ENCODE measurements at places on chromosomes 1 and 21. TPM values are rescaled to one million over a fixed set of nuclear protein-coding genes. Genes with fewer than 3 reads are reported as not detected.

- no peaks in the 10 kb centered on the region for H3K36me3 ChIP-seq
- H3K4me3 ChIP-seq, result peak overlapping the region; percentile 53
Observed at GRCh38 chr21:14273736-14274538, 58.0 kb downstream of the RBM11 start.

DNA sequence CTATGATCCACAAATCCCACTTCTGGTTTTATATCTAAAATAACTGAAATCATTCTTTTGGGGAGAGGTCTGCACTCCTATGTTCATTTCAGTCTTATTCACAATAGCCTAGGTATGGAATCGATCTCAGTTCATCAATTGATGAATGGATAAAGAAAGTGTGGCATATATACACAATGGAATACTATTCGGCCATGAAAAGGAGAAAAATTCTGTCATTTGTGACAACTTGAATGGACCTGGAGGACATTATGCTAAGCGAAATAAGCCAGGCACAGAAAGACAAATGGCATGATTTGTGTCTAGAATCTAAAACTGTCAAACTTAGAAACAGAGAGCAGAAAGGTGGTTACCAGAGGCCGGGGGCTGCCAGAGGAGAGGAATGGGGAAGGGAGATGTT, 5.4 kb upstream of the KRTAP10-8 start:
- peaks cover 5% of the 10 kb centered on the region for H3K36me3 ChIP-seq
- no peaks in the 10 kb centered on the region for H3K4me1 ChIP-seq
- peaks cover 6% of the 10 kb centered on the region for H3K27me3 ChIP-seq
- no peak overlapping the region for H3K27ac ChIP-seq
- no peak for DNase-seq
- no peak overlapping the region for H3K4me3 ChIP-seq

DNA sequence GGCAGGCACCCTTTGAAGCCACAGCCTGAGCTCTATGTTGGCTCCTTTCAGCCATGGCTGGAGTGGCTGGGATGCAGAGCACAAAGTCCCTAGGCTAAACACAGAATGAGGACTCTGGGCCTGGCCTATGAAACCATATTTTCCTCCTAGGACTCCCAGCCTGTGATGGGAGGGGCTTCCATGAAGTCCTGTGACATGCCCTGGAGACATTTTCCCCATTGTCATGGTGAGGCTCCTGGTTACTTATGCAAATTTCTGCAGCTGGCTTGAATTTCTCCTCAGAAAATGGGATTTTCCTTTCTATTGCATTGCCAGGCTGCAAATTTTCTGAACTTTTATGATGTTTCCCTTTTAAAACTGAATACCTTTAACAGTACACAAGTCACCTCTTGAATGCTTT, 61.3 kb downstream of the VCAM1 start:
- no peak for DNase-seq
- no peak overlapping the region for H3K27ac ChIP-seq
- no peaks in the 10 kb centered on the region for H3K4me1 ChIP-seq
- H3K36me3 ChIP-seq, result peaks cover 5% of the 10 kb centered on the region
- H3K4me3 ChIP-seq, result no peak overlapping the region
- H3K27me3 ChIP-seq, result peaks cover 3% of the 10 kb centered on the region

- H3K4me3 ChIP-seq, result no peak overlapping the region
- peaks cover 14% of the 10 kb centered on the region for H3K27me3 ChIP-seq
- H3K27ac ChIP-seq, result peak overlapping the region; percentile 72
- peaks cover 4% of the 10 kb centered on the region for H3K36me3 ChIP-seq
- no peak for DNase-seq
Observed at GRCh38 chr1:157117527-157118057, 18.0 kb upstream of the ETV3L start.

GRCh38 chr1:30418061-30418938, 305.1 kb downstream of the MATN1 start:
- no peak overlapping the region for H3K4me3 ChIP-seq
- H3K4me1 ChIP-seq, result no peaks in the 10 kb centered on the region
- peaks cover 2% of the 10 kb centered on the region for H3K27me3 ChIP-seq
- H3K36me3 ChIP-seq, result no peaks in the 10 kb centered on the region
- no peak for DNase-seq

DNA sequence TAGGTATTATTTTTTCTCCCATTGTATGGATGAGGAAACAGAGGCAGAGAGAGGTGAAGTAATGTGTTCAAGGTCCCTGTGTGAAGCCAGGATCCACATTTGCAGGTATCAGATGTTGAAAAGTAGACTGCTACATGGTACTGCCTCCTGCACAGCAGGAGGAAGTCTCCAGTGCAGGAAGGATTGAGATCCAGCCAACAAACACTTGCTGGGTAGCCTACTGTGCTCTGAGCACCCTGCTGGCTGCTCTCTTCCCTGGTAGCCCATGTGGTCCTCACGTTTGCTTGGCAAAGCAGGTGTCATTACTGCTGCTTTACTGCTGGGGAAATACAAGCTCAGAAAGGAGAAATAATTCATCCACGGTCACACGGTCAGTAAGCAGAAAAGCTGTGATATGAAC, 21.3 kb upstream of the GRIK3 start:
- no peak overlapping the region for H3K4me3 ChIP-seq
- peaks cover 2% of the 10 kb centered on the region for H3K27me3 ChIP-seq
- no peaks in the 10 kb centered on the region for H3K36me3 ChIP-seq
- no peaks in the 10 kb centered on the region for H3K4me1 ChIP-seq
- DNase-seq, result no peak

DNA sequence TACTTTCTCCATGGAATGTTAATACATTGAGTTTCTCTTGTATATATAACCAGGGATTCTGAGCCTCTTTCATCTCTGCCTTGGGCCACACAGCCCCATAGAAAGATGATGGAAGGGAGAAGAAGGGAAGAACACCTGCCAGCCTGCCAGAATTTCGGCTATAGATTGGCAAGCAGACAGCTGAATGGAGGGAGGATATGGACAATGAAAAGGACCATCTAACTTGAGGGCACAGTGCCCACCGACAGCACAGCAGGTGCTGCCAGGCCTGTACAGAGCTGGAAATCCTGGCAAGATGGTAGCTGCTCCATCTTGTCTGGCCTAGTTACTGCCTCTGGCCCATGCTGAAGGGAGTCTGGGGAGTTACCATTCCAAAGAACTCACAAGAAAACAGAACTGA, 244.3 kb downstream of the FGGY start:
- no peak for DNase-seq
- H3K36me3 ChIP-seq, result no peaks in the 10 kb centered on the region
- H3K27me3 ChIP-seq, result no peaks in the 10 kb centered on the region
- no peak overlapping the region for H3K4me3 ChIP-seq
- H3K4me1 ChIP-seq, result peaks cover 8% of the 10 kb centered on the region

DNA sequence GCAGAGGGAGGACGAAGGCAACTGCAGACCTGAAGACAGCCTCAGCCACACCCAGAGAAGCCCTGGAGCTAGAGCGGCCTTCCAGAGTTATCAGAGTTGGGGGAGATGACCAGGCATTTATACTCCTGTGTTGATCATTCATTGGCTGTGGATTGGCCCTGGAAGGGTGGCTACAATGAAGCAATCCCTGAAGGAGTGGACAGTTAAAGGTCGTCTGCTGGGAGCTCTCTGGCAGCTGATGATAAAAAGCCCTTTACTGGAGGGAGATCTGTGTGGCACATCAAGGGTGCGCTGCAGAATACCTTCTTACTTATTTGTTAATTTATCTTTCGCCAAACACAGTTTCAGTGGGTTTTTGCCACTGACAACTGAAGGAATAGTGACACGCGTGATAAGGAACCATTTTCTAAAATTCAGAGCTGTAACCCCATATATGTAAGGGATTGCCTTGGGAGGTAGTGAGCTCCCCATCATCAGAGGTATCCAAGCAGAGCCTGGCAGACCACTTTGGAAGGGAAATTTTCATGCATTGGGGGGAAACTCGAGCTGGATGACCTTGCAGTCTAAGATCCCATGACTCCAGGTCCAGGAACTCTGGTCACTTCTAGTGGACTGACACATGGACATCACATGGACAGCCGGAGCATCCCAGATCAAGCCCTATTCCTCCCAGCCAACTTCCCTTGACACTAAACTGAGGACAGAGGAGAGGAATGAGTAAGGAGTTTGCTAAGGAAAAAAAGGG, 126.4 kb upstream of the GADD45A start:
- H3K36me3 ChIP-seq, result no peaks in the 10 kb centered on the region
- H3K4me1 ChIP-seq, result peaks cover 3% of the 10 kb centered on the region
- no peak overlapping the region for H3K4me3 ChIP-seq
- H3K27ac ChIP-seq, result no peak overlapping the region

GRCh38 chr1:210677533-210677932, 348.8 kb downstream of the HHAT start:
- H3K27me3 ChIP-seq, result no peaks in the 10 kb centered on the region
- H3K27ac ChIP-seq, result no peak overlapping the region
- no peaks in the 10 kb centered on the region for H3K4me1 ChIP-seq

GRCh38 chr1:21724098-21724497, 54.9 kb upstream of the RAP1GAP start:
- DNase-seq, result no peak
- H3K4me3 ChIP-seq, result no peak overlapping the region
- H3K4me1 ChIP-seq, result peaks cover 15% of the 10 kb centered on the region
- peaks cover 3% of the 10 kb centered on the region for H3K27me3 ChIP-seq
- no peak overlapping the region for H3K27ac ChIP-seq

- H3K4me1 ChIP-seq, result peaks cover 18% of the 10 kb centered on the region
- H3K4me3 ChIP-seq, result no peak overlapping the region
- DNase-seq, result no peak
- peak overlapping the region; percentile 57 for H3K27ac ChIP-seq
- no peaks in the 10 kb centered on the region for H3K27me3 ChIP-seq
Observed at GRCh38 chr1:7624791-7625355, 146.2 kb upstream of the VAMP3 start.

DNA sequence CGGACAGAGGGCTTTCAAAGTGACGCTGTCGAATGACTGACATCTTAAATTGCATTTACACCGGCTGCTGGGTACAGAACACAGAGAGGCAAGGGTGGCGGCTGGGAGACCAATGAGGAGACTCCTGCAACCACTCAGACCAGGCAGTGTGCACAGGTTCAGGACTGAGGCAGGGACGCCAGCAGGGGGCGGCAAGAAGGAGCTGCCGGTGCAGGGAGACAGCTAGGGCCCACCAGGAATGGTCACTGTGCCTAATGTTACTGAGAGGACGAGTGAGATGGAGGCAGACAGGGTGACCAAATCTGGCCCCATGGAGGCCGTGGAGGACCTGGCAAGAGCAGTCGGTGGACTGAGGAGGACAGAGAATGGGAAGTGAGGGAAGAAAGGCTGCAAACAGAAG, 23.5 kb downstream of the GLIS1 start:
- peak; percentile 78 for DNase-seq
- no peak overlapping the region for H3K27ac ChIP-seq
- no peak overlapping the region for H3K4me3 ChIP-seq
- H3K27me3 ChIP-seq, result peaks cover 4% of the 10 kb centered on the region

GRCh38 chr1:185860311-185860710, 126.1 kb downstream of the HMCN1 start:
- no peaks in the 10 kb centered on the region for H3K36me3 ChIP-seq
- no peak for DNase-seq
- H3K27ac ChIP-seq, result no peak overlapping the region
- no peak overlapping the region for H3K4me3 ChIP-seq
- H3K27me3 ChIP-seq, result no peaks in the 10 kb centered on the region

- H3K36me3 ChIP-seq, result no peaks in the 10 kb centered on the region
- H3K4me3 ChIP-seq, result no peak overlapping the region
- no peaks in the 10 kb centered on the region for H3K27me3 ChIP-seq
- no peak overlapping the region for H3K27ac ChIP-seq
- no peaks in the 10 kb centered on the region for H3K4me1 ChIP-seq
Observed at GRCh38 chr21:22223385-22223784, 1225.2 kb downstream of the NCAM2 start.

- H3K4me3 ChIP-seq, result peak overlapping the region; percentile 24
- no peak overlapping the region for H3K27ac ChIP-seq
- DNase-seq, result no peak
Observed at GRCh38 chr1:31912839-31913239, 25.3 kb downstream of the PTP4A2 start.

DNA sequence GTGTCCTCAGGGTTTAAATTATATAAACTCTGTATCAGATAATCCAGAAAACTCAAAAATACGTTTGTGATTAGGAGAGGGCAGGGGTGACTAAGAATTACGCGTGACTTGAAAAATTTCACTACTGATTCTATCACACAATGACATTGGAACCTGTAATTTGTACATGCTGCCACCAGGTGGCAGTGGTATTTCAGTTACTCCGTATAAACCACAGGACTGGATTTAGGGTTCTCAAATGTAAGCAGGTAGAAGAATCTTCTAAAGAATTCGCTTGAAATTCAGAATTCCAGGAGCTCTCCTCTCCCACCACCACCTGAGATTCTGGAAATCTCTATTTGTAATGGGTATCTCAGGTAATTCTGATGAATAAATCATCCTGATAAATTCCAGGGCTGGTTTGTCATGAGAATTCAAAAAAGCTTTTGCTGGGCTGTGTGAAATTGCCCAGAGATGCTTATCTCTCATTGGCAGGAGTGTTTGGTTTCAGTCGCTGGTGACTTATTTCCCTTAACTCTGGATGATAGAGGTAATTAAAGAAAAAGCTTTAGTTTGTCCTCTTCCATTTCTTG, 1.7 kb upstream of the KRTAP7-1 start:
- H3K4me3 ChIP-seq, result no peak overlapping the region
- DNase-seq, result peak; percentile 28
- H3K4me1 ChIP-seq, result no peaks in the 10 kb centered on the region

GRCh38 chr1:22414244-22414751, 37.4 kb upstream of the ZBTB40 start:
- H3K4me1 ChIP-seq, result peaks cover 15% of the 10 kb centered on the region
- DNase-seq, result no peak
- H3K36me3 ChIP-seq, result no peaks in the 10 kb centered on the region
- no peak overlapping the region for H3K4me3 ChIP-seq
- H3K27ac ChIP-seq, result no peak overlapping the region

GRCh38 chr1:169557131-169557530, 29.1 kb downstream of the F5 start:
- no peaks in the 10 kb centered on the region for H3K4me1 ChIP-seq
- no peak overlapping the region for H3K4me3 ChIP-seq
- H3K27me3 ChIP-seq, result peaks cover 2% of the 10 kb centered on the region
- no peak overlapping the region for H3K27ac ChIP-seq

- no peaks in the 10 kb centered on the region for H3K4me1 ChIP-seq
- H3K4me3 ChIP-seq, result no peak overlapping the region
- H3K27ac ChIP-seq, result no peak overlapping the region
- DNase-seq, result no peak
- peaks cover 1% of the 10 kb centered on the region for H3K27me3 ChIP-seq
Observed at GRCh38 chr21:46002841-46003574, 21.4 kb downstream of the COL6A1 start.

- H3K36me3 ChIP-seq, result no peaks in the 10 kb centered on the region
- H3K27ac ChIP-seq, result no peak overlapping the region
- no peaks in the 10 kb centered on the region for H3K4me1 ChIP-seq
- no peaks in the 10 kb centered on the region for H3K27me3 ChIP-seq
Observed at GRCh38 chr1:239952348-239953308, 139.1 kb upstream of the FMN2 start.

URB1 gene
- 10.6 TPM for total RNA-seq

FLG2 gene
- total RNA-seq, result not detected

ISG15 gene
- 33.3 TPM for total RNA-seq

CD53 gene
- total RNA-seq, result 20.6 TPM

LRRIQ3 gene
- total RNA-seq, result 0.21 TPM

TMPRSS15 gene
- not detected for total RNA-seq

IQGAP3 gene
- total RNA-seq, result 13.1 TPM

ACTN2 gene
- total RNA-seq, result 0.21 TPM

FCRL3 gene
- not detected for total RNA-seq

HECTD3 gene
- total RNA-seq, result 58.2 TPM

CHRNB2 gene
- total RNA-seq, result 0.44 TPM

FCRL5 gene
- total RNA-seq, result not detected

AGMAT gene
- total RNA-seq, result 0.18 TPM

OR2T2 gene
- not detected for total RNA-seq

All from endothelial cell (in vitro differentiated cells).